ENCODE measurements at places on chromosomes 5 and 9.

DNA sequence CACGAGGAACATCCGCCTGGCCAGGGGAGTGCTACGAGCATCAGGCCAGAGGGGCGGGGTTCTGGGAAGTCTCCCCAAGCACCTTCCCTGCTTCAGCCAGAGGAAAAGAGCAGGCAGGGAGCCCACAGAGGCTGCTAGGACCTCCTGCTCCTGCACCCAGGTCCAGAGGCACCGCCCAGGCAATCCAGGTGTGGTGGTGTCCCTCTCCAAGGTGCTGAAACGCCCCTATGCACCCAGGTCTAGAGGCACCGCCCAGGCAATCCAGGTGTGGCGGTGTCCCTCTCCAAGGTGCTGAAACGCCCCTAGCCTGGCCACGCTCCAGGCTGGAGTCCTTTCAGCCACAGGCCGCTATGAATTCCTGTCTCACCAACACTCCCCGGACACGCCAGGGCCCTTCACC is 10.7 kb upstream of the UBAC1 start:
- DNase-seq = peak; percentile 38

GRCh38 chr5:4625206-4625896 is 514.8 kb upstream of the ADAMTS16 start:
- DNase-seq = no peak

DNA sequence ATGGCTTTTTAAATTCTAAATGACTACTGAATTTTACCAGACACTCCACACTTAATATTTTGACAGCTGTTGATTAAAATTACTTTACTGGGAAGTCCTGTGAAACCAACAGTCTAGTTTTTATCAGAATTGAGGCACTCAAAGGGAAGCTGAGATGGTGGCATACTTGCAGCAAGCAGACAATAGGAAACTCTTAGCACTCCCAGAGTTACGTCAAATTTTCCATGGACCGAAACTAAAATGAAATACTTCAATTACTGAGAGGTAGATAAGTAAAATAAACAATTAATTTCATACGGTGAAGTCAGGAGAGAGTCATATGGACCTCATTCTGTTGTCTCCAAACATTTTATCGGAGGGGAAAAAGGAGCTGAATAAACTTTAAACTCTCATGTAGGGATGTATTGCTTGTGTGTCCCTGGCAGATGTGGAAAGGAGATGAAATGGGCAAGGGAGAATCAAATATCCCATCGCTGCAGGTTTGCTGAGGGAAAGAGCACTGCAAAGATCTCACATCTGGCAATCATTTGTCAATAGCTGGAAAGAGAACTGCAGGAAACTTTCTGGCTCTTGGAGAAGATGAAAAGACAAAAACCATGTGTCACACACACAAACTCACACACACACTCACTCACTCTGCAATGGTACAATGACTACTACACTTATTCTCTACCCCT is 189.4 kb downstream of the BNC2 start:
- DNase-seq = no peak

- DNase-seq = peak; percentile 18
Measured at GRCh38 chr5:74640954-74641734, 616 bp upstream of the ENC1 start.

GRCh38 chr5:166916021-166916420 is 1375.4 kb upstream of the WWC1 start:
- no peak for DNase-seq

DNA sequence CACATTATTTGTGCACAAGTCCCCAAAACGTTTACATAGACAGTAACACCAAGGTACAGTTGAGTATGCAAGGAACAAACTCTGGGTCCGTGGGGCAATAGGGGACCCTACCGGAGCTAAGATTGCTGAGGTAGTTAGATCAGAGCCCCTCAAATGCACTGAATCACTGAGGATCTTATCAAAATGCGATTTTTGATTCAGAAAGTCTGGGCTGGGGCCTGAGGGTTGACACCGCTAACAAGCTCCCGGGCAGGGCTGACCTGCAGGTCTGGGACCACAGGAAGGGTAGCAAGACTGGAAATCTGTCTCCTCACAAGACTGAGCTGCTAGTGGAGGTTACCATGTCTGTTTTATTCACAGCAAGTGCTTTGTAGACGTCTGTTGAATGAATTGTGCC is 1.8 kb upstream of the IL3 start:
- DNase-seq = no peak

- no peak for DNase-seq
Measured at GRCh38 chr5:169694091-169694625, 57.1 kb downstream of the DOCK2 start.

Measured in CD4-positive, alpha-beta T cell treated with Interleukin-2 at 100 ng/mL for 4 hours (primary cell).